Hematopoietic multipotent progenitor cell (in vitro differentiated cells): ENCODE measurements at places on chromosomes 6 and 20.
A peak's percentile ranks its signal among the peaks of the same experiment; 100 is the strongest.

DNA sequence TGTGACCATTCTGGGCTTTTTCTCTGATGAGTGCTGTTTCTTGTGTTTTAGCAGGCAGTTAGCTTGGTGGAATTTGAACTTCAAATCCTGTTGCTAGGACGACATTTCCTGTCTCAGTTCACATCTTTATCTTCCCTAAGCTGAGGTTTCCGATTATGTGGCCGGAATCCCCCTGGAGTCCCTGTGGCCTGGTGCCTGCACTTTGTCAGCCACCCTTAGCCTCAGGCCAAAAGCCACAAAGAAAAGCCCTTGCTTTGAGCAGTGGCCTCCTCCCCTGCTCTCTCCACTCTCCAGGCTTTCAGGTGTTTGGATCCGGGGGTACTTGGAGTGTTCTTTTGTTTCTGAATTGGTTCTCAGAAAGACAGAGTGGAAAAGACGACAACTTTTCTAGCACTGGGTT lies 59.9 kb upstream of the PMEPA1 start:
- peak; percentile 56 for DNase-seq

DNA sequence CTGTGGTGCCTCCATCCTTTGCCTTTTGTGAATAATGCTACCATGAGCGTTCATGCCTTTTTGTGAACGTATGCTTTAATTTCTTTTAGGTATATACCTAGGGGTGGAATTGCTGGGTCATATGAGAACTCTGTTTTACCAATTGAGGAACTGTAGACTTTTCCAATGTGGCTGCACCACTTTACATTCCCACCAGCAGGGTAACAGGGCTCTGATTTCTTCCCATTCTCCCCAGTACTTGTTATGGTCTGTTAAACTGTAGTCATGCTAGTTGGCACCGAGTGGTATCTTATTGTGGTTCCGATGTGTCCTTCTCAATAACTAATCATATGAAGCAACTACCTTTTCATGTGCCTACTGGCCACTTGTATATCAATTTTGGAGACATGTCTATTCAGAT lies 312.1 kb downstream of the GMDS start:
- DNase-seq, result no peak

DNA sequence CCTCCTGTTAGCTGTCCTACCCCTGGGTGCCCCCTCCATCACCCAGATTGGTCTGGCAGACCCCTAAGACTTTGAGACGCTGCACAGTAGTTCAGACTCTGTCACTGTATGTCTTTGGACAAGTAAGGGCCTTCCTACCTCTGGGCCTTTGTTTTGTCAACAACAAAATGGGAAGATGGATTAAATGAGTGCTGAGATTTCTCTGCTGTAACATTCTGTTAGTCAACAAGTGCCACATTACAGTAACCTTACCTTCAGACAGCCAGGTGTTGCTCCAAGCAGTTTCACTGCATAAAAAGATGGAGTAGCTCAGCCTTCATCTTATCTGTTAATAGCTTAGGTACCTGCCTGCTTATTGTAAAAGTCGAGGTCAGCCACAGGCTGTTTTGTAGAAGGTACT lies 16.0 kb downstream of the CHMP4B start:
- no peak for DNase-seq

- no peak for DNase-seq
Observed at GRCh38 chr20:10366898-10367692, 66.9 kb downstream of the MKKS start.

DNA sequence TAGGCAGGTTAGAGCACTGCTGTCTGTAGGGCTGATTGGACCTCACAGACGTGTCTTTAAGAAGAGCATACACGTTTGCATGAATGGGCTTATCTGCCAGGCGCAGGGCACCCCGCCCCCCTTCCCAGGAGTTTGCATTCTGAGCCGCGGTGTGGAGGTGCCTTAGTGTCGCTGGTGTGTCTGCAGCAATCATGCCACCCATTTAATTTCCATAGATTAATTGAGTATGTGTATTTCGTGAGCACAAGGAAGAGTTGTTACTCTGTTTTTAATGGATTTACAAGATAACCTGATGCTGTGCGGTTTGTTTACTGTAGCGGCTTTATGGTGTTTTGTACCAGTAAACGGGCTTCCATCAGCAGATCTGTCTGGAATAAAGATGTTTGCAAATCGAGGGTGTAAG lies 107.7 kb downstream of the ZDHHC14 start:
- no peak for DNase-seq

GRCh38 chr6:82840571-82840970 lies 225.1 kb downstream of the UBE3D start:
- DNase-seq, result no peak

DNA sequence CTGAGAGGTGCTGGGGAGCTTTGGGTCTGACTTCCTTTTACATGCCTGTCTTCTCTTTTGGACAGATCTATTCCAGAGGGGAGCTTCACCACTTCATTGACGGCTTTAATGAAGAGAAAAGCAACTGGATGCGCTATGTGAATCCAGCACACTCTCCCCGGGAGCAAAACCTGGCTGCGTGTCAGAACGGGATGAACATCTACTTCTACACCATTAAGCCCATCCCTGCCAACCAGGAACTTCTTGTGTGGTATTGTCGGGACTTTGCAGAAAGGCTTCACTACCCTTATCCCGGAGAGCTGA lies 13.1 kb downstream of the PRDM1 start:
- no peak for DNase-seq

DNA sequence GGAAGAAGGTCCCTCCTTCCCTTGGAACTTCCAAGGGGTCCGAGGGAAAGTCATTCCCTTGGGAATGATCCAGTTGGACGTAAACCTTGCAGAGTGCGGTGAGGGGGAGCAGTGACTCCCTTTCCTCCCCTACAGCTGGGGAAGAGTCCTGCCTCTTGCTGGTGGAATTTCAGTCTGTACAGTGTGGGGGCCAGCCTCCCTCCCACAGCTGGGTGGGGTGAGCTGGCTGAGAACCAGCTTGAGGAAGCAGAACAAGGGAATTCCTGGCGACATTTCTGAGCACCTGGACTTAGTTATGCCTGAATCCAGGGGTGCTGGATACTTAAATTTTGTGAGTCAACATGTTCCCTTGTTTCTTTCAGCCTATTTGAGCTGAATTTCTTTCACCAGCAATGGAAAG lies 152.0 kb downstream of the ANKRD60 start:
- no peak for DNase-seq

DNA sequence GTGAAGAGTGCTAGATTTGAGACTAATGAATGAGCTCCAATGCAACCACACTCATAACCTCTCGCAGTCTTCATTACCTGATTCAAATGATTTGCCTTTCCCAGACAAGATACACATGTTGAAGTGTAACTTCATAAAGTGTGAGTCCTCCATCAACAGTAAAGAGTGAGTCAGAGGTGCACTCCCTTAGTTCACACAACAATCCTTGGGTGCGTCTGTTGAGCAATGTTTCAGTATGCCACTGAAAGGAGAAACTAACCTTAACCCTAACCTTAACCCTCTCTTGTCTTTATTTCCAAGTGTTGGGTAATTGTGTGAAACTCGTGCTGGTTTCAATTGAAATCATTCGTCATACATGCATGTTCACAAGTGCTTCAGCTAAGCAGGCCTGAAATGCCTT lies 21.0 kb upstream of the RIN2 start:
- no peak for DNase-seq

- DNase-seq, result no peak
Observed at GRCh38 chr6:168943231-168943905, 310.3 kb downstream of the THBS2 start.

DNA sequence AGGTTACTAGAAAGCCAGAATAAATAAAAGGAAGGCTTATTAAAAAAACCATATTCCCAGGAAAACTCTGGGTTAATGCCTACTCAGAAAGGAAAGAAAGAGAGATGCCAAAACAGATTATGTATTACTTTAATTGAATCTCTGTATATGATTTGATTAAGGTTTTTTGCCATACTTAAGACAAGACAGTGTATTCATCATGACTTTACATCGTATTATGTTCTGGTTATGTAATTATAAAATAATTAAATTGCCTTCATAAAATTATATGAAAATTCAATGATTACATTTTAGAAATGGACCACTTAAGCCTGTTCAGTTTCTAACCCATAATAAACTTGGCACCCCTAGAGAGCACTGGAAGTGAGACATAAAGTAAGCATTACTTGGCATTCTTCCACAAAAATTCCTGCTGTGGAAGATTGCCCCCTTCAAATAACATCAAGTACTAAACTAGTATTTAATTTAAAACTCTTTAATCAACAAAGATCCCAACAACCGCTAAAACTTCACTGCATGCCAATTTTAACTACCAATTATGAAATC lies 20.8 kb upstream of the IBTK start:
- DNase-seq, result no peak

DNA sequence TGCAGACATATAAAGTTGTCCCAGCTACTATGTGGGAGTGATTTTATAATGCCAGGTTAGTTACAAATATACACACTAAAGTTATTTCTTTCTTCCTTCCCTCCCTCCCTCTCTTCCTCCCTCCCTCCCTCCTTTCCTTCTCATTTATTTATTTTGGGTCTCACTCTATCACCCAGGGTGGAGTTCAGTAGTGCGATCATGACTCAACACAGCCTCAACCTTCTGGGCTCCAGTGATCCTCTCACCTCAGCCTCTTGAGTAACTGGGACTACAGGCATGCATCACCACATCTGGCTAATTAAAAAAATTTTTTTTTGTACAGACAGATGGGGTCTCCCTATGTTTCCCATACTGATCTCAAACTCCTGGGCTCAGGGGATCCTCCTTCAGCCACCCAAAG lies 59.2 kb downstream of the PHF20 start:
- DNase-seq, result no peak

DNA sequence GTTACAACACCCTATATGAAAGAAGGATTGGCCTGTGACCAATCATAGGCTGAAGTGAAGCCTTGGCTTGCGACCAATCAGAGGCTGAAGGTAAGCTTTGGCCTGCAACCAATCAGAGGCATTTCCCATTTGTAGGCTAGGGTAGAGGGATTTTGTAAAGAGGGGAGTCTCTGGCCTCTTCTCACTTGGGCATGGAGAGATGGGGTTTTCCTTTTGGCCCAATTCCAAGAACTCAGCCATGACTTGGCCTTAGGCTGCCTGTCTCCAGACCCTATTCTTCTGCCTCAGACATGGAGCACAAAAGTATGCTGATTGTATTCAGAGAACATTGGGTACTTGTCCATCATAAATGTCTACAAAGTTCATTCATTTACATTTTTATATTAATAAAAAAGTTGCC lies 308.3 kb downstream of the UTRN start:
- DNase-seq, result no peak

DNA sequence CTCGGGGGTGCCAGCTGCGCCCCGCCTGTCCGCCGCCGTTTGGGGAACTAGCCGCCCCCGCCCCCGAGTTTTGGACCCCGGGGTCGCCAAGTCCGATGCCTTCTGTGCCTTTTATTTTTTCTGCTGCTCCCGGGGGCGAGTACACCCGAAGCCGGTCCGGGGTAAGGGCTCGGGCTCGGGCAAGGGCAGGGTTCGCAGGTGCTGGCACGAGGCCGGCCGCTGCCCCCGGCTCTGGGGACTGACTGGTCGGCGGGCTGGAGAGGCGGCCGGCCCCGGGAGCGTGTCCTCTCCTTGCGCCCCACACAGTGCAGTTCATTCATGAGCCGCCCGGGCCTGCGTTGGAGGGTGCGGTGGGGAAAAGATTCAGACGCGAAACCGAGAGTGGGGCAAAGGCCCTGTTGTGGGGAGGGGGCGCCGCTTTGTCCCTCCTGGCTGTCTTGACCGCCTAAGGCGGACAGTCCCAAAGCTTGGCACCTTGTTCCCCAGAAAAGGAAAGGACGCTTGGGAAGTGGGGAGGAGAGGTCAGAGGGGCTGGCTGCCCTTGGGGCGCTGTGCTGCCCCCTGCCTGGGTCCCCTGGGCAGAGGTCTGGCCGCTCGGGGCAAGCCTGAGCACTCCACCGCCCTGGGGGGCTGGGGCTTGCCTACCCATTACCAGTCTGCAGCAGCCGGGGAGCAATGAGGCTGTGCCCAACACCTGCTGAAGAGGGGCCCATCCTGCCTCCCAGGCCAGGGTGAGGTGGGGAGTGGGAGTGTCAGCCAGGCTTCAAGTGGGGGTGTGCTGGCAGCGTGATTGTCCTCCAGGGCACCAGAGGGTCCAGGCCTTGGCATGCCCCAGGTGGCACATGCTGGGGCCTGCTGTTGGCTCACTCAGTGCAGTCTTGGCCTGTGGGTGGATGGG lies 915 bp downstream of the TMEM63B start:
- peak; percentile 10 for DNase-seq

- DNase-seq, result no peak
Observed at GRCh38 chr6:21772884-21773575, 179.5 kb downstream of the SOX4 start.

GRCh38 chr6:13471184-13471583 lies 16.2 kb downstream of the GFOD1 start:
- no peak for DNase-seq

GRCh38 chr20:9139106-9139833 lies 70.4 kb downstream of the PLCB4 start:
- no peak for DNase-seq

DNA sequence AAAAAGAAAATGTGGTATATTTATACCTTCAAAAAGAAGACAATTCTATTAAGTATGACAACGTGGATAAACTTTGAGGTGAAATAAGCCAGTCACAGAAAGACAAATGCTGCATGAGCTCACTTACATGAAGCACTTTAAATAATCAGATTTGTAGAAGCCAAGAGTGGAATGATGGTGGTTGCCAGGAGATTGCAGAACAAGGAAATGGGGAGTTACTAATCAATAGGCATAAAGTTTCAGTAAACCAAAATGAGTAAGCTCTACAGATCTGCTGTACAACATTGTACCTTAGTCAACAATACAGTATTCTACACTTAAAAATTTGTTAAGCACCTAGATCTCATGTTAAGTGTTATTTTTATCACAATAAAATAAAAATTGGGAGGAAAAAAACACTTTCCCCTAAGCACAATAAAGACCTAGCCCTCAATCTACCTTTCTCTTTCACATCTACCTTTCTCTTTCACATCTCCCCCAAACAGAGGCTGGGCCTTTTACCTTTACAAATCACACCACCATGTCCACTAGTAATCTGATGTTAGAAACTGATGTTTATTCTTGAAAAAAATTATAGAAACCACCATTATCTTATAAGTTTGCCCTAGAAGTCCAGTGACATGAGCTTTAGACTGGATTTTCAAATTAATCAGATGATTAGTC lies 73.9 kb downstream of the PKIB start:
- no peak for DNase-seq

DNA sequence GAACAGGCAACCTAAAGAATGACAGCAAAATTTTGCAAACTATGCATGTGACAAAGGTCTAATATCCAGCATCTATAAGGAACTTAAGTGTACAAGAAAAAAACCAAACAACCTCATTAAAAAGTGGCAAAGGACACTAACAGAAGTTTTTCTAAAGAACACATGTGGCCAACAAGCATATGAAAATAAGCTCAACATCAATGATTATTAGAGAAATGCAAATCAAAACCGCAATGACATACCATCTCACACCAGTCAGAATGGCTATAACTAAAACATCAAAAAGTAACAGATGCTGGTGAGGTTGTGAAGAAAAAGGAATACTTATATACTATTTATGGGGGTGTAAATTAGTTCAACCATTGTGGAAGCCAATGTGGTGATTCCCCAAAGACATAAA lies 5.5 kb downstream of the RFPL4B start:
- no peak for DNase-seq

- no peak for DNase-seq
Observed at GRCh38 chr20:64107736-64108457, 532 bp upstream of the NPBWR2 start.

GRCh38 chr6:133313068-133313467 lies 71.9 kb downstream of the EYA4 start:
- DNase-seq, result no peak
